ENCODE measurements at places on chromosomes 1 and 21.

- no peak for DNase-seq
Measured at GRCh38 chr1:77556045-77556444, 126.4 kb downstream of the ZZZ3 start.

DNA sequence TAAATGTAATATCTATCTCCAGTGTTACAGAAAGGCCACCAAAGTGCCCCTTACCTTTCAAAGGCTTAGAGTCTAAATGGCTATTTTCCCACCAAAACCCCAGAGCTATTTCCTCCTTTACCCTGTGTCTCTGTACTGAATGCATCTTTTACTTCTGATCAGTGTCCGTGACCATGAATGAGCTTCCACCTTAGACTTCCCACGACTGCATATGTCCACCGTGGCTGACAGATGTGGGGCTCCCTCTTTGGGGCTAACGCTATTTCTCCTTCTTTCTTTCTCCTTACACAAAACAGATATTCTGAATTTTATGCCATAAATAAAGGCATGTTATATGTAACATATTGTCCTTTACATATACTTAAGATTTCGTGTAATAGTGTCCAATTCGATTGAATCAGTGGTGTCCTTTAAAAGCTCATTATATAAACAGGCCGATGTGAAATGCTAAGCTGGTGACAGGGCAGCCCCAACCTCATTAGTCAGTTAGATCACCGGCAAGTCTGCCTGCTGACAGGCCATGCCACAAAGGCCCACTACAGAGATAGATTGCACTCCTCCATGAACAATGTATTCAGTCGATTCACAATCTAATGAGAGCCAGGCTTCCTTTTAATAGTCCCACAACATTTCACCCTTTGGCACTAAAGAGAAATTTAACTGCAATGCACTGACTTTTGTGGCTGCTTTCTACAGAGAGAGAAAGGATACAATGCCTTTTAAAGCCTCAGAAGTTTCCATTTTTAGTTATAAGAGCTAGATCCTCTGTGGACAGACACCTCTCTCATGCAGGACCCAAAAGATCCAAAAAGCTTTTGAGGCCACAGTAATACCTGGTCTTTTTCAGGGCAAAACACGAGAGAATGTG lies 297.9 kb downstream of the PCP4 start:
- DNase-seq: no peak

GRCh38 chr1:169624912-169625311 lies 5.0 kb downstream of the SELP start:
- no peak for DNase-seq

GRCh38 chr1:31574749-31575368 lies 1.5 kb upstream of the TINAGL1 start:
- DNase-seq: no peak

DNA sequence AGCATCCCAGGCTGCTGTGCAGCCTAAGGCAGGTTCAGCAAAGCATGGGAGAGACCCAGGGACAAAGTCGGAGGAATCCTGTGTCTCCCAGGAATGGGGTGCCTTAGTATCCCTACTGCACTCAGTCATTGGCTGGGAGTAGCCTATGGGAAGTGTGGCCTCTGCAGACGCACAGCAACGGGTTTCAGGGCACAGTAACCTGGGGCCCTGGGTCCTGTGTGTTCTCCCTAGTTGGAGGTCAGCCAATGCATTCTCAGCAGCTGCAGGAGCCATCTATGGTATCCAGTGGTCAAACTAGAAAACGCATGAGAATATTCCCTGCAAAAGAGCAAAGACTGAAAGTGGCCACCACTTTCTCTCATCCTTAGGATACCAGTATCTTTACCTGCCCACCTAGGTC lies 13.7 kb upstream of the C1orf21 start:
- no peak for DNase-seq

DNA sequence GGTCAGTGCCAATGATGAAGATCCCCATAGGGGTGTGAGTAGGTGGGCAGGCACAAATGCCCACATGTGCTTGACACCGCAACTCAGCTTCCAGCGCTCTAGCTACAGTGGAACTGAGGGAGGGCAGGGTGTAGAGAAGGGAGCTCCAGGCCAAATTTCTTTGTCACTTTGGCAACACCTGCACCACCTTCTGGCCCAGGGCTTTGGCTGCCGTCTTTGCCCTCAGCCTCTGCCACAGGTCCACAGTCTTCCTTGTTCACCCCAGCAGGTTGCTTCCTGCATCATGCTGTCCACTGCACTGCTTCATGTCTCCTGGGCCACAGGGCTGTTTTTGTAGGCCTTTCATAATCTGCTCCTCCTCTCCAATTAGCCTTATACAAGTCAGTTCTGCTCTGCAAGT lies 20.4 kb upstream of the FMOD start:
- DNase-seq: no peak

DNA sequence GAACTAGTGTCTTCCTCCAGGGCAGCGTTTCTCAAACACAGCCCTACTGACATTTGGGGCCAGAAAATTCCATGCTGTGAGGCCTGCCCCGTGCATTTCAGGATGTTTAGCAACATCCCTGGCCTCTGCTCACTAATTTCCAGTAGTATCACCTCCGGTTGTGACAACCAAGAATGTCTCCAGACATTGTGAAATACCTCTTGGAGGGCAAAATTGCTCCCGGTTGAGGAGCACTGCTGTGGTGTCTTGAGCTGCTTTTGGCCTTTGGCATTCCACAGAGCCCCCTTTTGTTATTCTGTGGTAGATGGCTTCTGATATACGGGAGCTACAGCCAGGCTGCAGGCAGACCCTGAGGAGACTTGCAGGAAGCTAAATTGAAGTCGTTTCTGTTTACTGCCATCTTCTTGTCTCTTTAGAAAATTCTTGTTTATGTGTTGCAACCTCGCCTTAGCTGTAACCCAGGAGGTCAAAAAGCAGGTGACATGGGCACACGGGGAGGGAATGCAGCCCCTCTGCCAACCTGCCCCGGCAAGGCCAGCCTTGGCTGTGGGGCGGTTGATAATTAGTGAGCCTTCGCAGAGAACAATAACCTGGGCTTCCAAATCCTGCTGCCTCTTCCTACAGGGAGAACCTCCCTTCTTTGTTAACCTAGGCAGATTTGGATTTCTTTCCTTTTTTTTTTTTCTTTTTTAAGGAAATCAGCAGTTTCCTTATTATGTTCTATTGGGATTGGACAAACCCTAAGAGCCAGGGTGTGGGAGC lies 74.7 kb upstream of the AKT3 start:
- DNase-seq: no peak

GRCh38 chr1:92030656-92031107 lies 897 bp downstream of the EPHX4 start:
- peak; percentile 25 for DNase-seq

GRCh38 chr1:113904293-113904673 lies 316 bp downstream of the AP4B1 start:
- DNase-seq: no peak

DNA sequence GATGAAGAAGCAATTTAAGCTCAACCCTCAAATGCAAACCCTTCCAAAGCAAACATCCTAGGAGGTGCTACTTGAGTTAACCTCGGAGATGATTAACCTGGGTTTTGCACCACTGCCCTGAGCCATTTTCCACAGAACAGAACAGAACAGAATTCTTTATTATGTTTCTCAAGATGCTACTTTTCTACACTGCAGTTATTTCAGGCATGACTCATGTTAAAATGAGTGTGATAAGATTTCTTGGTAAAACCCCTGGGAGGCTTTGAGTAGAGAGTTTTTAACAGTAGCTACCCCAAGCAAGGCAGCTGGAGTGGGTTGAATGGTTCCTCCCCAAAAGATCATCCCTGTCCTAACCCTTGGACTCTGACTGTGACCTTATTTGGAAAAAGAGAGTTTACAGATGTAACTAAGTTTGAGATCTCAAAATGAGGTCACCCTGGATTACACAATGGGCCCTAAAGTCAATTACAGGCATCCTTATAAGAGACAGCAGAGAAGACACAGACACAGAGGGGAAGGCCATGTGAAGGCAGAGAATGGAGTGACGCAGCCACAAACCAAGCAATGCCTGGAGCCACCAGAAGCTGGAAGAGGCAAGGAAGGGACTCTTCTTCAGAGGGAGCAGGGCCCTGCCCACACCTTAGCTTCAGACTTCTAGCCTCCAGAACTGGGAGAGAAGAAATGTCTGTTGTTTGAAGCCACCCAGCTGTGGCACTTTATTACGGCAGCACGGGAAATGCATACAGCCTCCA lies 153.4 kb downstream of the ETS2 start:
- DNase-seq: peak; percentile 66

DNA sequence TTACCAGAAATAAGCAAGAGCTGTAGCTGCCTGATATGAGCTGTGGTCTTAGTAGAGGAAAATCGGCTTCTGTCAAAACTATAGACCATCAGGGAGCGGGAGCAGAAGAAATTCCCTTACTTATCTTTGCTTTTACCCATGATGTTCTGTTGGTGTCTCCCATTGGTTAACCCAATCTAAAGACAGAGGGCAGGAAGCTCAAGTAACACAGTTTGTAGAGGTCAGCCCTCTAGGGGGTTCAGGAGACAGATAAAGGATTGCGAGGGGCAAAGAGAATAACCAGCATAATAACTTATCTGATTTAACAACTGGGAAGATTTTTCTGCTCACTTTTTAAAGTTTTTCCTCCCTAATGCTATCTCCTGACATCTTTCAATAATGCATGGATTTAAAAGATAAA lies 142.4 kb downstream of the NTMT2 start:
- DNase-seq: no peak

DNA sequence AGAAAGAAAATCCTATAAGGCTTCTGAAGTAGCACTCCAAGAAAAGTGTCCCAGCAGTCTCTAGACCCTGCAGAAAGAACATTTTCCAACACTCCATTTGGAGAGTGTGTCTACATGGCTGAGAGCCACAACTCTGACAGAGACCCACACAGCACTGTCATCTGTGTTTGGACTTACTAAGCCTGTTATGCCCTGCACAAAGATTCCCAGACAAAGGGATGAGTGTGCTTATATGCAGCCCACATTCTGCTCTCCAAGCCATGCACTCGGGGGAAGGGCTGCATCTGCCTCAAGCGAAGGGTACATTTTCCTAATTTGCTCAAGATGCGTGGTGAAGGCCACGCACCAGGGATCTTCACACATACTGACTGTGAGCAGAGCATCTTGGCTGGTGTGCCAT lies 24.4 kb upstream of the SLAMF6 start:
- DNase-seq: no peak

DNA sequence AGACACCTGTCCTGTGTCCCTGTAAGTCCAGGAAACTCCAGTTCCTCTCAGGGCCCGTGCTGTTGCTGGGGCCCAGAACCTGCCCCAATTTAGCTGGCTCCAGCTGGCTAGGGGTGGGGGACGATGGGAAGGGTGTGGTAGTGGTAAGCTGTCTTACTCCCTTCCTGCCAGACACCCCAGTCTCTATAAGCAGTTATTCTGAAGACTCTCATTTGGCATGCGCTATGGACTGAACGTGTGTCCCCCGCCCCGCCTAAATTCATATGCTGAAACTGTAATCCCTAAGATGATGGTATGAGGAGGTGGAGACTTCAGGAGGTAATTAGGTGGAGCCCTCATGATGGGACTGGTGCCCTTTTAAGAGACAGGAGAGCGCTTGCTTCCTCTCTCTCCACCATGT lies 82.0 kb downstream of the MAP3K7CL start:
- DNase-seq: no peak

All from activated CD4-positive, alpha-beta T cell treated with anti-CD3 and anti-CD28 coated beads, Interleukin-2, Interleukin-6, amounts not matched to agents 100 ng/mL and 50 ng/mL, durations not matched to agents 16 hours and 8 hours (primary cell).